ENCODE measurements at places on chromosomes 5 and 9.

DNA sequence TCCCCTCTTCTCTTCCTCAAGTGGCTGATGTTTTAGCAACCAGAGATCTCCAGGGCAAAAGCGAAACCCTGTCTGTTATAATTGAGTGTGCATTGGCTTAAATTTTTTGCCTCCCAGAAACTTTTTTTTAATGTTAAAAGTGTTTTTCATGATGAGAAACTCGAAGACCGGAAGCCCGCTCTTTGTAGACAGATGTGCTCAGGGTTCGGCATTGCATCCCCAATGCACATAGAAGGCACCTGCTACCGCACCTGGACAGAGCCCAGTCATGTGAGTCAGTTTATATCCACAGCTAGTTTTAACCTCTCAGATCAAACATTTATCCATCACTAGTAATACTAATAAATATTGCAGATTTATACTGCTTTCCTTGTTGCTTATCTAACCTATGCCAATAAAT, 19.5 kb upstream of the NADK2 start:
- no peak for DNase-seq

GRCh38 chr9:99063522-99063921, 41.4 kb upstream of the TGFBR1 start:
- DNase-seq, result no peak

GRCh38 chr5:131067636-131068035, 97.4 kb downstream of the HINT1 start:
- no peak for DNase-seq

GRCh38 chr9:29796291-29796952, 2223.1 kb upstream of the C9orf72 start:
- no peak for DNase-seq

DNA sequence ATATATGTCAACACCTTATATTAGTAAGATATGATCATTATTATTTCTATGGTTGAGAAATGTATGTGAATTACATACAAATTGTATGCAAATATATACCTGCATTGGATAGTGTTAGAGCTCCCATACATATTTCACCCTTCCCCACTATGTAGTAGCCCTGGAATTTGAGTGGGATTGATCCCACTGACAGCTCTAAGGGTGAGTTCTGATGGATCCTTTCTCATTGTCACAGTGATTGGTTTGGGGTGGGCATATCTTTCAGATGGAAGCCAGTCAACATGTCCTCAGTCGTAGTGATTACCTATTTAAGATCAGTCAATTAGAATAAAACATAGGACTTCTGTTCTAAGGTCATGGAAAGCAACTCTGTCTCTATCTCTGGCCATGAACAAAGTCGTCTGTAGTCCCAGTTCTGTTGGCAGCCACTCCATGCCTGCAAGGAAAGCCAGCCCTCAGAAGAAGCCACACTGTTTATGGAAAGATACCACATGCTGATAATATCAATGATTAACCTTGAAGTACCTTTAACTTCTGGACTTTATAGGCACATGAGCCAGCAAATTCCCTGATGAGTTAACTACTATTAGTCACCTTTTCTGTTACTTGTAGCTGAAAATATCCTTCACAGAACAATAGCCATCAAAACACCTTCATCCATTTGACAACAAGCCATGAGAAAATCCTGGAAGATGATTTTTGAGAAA, 5.1 kb upstream of the CCDC192 start:
- DNase-seq, result no peak

- no peak for DNase-seq
These were observed 108.8 kb downstream of the NIPBL start for GRCh38 chr5:36985387-36985786.

DNA sequence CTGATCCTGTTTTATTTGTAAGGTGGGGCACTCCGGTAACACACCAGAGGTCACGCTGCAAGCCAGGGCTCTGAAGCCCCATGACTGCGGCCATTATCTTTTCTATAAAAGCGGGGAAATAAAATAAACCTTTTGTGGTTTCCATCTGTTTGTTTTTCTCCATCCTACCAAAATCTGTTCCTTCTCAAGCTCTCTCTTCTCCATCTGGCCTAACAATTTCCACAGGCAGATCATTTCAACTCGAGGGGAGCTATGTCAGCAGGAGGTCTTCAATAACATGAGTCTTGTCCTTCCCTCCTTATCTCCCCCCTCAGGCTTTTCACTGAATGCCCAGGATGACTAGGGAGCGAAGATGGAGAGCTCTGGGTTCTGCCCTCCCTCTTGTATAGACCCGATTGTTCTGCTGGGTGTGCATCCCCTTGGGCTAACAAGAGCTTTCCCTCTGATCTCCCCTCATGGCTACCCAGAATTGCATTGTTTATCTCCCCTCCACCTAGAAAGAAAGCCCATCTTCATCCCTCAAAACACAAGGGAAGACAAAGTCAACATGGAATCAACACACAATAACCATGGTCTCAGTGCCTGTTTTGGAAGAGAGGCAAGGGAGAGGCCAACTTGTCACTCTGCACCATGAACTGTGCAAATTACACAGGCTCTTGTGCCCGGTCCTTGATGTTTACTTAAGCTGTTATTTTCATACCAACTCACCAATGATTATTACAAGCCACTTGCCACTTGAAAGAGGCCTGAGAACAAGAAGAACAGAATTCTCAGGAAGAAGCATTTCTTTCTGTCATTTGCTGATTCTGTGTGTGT, 187.8 kb downstream of the FANCC start:
- no peak for DNase-seq

Data from amniotic stem cell (primary cell).